NCI-H2081 treated with DMSO at 0.1 percent for 48 hours (cell line): ENCODE measurements at places on chromosomes 13 and 19.

- no peak for DNase-seq
These were observed 48.0 kb downstream of the GGACT start for GRCh38 chr13:100540621-100541020.

GRCh38 chr19:1608359-1609102 lies 3.3 kb upstream of the UQCR11 start:
- DNase-seq = no peak

DNA sequence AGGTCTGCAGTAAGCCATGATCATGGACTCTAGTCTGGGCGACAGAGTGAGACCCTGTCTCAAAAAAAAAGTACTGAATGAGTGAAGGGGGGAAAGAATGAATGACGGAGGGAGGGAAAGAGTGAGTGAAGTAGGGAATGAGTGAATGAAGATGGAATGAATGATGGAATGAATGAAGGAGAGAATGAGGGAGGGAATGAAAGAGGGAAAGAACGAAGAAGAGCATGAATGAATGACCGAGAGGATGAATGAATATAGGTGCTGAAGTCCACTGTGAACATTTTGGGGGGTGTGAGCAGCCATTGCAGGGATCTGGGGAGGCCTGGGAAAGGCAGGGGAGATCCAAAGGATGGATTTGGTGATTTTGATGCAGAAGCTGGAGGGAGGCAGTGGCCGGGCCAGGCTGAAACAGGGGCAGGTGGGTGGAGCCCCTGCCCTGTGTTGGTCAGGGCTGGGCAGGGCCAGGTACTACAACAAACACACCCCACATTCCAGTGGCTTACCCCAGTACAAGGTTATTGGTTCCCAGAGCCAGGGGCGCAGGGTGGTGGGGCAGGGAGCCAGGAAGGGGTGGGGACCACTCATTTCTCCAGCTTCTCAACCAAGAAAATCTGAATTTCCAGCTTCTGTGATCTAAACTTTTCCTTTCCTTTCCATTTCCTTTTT lies 14.3 kb downstream of the SLC27A1 start:
- DNase-seq = no peak

- DNase-seq = no peak
These were observed 4.4 kb downstream of the FFAR1 start for GRCh38 chr19:35352177-35352447.

- no peak for DNase-seq
These were observed 158.7 kb downstream of the TM9SF2 start for GRCh38 chr13:99659866-99660554.

DNA sequence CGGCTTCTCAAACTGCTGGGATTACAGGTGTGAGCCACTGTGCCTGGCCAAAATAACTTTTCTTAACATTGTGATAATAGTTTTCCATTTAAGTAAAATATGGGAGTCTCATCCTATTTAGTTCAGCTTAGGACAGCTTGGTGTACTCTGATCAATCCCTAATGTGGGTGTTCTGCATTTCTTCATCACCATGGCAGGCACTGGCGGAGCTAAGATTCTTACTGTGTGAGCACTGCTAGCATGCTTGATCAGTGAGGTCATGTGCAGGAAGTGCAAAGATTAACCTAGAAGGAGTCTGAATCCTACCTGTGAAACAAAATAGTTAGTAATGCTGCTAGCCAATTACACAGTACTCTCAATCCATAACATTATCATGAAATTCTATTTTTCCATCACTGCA lies 1684.2 kb upstream of the SLC10A2 start:
- no peak for DNase-seq

DNA sequence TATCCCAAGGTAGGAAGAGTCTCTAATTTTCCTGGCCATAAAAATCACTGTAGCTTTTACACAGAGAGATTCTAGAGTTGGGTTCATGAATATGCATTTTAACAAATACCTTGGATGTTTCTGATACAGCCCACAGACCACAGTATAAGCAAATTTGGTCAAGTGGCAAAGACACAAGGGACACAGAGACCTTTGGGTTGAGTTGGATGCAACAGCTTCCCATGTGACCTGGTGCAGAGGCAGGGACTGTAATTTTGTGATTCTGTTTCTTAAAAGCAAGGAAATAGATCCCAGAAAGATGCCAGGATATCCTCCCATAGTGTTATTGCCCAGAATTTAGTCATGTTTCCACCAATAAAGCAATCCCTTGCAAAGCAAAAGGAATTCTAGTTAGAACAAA lies 27.0 kb downstream of the FPR3 start:
- DNase-seq = no peak

- no peak for DNase-seq
These were observed 69.5 kb downstream of the PTPRS start for GRCh38 chr19:5271145-5271544.

- DNase-seq = no peak
These were observed 253.6 kb downstream of the ATP8A2 start for GRCh38 chr13:25625414-25625813.

- DNase-seq = no peak
These were observed 458.1 kb upstream of the ARGLU1 start for GRCh38 chr13:107025991-107026390.

GRCh38 chr13:45623516-45624090 lies 8.1 kb upstream of the ERICH6B start:
- no peak for DNase-seq

DNA sequence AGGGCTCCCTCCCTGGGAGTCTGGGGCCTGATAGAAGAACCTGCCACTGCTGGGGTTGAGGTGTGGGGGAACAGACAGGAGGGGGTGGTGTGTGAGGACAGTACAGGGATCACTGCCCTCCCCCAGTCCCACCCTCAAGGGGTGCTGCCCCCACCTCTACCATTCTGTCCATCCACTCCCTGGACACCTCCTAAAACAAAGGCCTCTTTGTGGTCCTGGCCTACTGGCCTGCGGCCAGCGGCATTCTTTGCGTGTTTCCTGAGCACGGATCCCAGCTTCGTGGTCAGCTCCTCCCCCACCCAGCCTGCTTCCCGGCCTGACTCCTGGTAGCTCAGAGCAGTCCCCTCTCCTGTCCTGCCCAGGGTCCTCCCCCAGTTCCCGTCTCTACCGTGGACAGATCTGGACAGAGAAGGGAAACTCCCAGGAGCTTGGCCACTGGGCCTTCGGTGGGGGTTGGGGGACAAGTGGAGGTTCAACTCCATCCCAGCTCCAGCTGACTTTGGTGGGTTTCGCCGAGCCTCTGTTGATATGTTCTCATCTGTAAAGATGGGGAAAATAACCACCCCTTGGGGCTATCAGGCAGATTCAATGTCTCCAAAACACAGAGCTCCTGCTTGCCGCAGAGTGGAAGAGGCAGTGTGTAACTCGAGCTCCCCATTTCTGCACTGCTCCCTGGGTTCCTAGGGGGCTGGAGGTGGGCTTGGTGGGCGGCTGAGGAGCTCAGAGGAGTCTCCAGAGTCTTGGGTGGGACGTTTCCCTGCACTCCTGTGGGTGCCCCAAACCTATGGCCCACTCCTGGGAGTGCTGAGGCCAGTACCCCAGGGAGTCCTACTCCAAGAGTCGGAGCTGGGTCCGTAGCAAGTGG lies 48.7 kb downstream of the LYL1 start:
- no peak for DNase-seq

DNA sequence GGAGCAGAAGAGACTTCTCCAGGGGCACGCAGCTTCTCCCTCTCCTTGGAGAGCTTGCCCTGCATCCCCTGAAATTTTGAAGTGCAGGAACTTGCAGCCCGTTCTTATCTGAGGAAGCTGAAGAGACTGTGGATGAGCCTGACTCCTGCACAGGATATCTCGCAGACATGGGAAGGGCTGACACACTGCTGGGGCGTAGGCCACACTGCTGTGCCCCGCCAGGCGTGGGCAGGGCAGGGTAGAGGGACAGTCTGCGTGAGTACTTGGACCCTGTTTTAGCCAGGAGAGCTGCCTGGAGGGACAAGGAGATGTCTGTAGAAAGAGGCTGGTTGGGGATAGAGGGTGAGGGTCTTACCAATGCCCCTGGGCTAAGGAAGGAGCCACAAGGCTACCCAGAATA lies 353.7 kb upstream of the NBEA start:
- DNase-seq = no peak

DNA sequence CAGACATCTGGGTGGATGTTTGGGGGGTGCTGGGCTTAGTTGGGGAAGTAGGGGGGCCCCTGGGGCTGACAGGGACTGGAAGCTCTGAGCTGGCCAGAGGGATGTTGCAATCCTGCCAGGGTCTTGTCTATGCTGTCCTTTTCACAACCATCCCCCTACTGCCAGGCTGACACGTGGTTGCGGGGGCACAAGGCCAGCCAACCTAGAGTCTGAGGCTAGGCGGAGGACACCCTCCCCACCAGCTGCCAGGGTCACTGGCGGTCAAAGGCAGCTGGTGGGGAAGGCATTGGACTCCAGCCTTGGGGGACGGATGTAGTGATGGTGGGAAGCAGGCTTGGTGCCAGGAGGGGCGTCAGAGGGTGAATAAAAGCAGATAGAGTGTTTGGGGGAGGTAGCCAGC lies 1.6 kb upstream of the APOC1 start:
- DNase-seq = no peak

- no peak for DNase-seq
These were observed 198.2 kb downstream of the MYO16 start for GRCh38 chr13:108827646-108828045.

DNA sequence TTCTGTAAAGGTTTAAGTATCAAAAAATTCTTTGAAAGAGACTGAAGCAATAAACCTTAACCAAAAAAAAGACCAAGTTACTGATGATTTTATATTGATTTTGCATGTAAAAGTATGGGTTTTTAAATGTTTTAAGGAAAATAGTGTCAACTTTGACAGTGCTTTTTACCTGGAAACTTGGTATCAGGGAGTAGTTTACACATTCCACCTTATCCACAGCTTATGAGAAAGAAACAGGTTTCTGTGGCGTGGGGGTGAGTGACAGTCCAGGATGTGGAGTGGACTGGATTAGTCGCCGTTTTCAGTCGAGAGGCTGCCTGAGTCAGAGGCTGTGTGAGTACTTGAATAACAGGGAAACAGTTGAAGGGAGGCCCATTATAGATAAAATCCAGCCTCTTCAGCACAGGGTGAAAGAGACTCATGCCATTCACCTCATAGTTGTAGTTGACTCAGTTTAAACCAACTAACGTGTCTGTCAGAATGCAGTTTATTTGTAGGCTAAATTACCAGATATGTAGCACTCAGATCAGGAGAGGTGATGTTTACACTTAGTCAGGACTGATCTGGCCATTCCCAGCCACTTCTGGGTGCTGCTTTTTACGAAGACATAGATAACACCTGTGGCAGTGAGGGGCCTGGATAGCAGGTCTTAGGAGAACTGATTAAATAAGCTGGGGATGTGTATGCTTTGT lies 595 bp upstream of the GPR183 start:
- no peak for DNase-seq

DNA sequence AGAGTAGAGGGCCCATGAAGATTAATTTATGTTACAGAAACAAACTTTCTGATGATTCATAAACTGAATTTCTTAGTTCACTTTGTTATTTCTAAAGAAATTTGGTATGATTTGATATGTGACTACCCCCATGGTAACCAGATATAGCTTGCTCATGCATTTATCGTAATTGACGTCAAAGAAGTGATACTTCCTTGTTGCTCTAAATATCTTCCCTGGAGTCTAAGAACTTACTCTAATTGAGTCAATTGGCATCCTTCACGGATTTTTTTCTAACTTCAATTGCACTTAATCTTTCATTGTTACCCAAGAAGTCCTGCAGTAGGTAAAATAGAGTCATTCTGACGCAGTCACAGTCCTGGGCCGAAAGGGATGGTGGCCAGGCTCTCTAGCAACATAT lies 240.9 kb downstream of the GPC5 start:
- no peak for DNase-seq

- no peak for DNase-seq
These were observed 115.7 kb upstream of the STARD13 start for GRCh38 chr13:33401238-33401637.

GRCh38 chr19:30679153-30679702 lies 307.0 kb downstream of the ZNF536 start:
- DNase-seq = no peak

- DNase-seq = no peak
These were observed 1.0 kb upstream of the ETFB start for GRCh38 chr19:51367255-51367564.

GRCh38 chr19:18478545-18479311 lies 40.8 kb upstream of the ISYNA1 start:
- no peak for DNase-seq

DNA sequence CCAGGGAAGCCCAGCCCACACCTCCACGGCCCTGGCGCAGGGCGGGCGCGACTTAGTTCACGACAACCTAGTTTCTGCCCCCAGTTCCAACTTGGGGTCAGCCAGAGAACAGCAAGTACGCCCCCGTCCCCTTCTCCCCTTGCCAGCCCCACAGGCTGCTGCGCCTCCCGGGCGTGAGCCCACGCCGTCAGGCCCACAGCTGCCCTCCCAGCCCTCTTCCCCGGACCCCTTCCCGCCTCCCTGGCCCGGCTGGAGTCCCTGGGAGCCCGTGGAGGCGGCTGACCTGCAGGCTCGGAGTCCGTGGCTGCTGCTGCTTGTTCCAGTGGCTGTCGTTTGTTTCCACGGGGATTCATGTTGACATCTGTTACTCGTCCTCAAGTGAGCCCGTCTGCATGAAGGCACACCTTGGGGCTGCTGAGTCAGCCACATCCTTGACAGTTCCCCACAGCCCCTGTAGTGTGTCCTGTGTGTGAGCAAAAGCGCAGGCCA lies 86.0 kb downstream of the ATP11A start:
- no peak for DNase-seq
